ENCODE measurements at places on chromosomes 12 and 14.

DNA sequence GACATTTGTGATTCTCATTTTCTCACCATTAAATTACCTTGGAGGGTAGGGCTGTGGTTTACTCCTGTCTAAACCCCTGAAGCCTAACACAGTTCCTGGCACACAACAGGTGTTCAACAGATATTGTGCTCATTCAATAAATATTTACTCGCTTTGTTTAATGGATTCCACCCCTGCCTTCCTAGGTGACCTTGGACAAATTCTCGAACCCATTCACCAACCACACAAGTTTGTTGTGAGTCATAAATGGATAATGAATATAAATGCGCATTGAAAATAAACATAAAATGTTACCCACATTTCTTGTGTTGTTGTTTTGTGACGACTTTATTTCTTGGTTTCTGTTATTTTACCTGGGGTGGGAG is 362 bp upstream of the TSFM start:
- no peak for DNase-seq

DNA sequence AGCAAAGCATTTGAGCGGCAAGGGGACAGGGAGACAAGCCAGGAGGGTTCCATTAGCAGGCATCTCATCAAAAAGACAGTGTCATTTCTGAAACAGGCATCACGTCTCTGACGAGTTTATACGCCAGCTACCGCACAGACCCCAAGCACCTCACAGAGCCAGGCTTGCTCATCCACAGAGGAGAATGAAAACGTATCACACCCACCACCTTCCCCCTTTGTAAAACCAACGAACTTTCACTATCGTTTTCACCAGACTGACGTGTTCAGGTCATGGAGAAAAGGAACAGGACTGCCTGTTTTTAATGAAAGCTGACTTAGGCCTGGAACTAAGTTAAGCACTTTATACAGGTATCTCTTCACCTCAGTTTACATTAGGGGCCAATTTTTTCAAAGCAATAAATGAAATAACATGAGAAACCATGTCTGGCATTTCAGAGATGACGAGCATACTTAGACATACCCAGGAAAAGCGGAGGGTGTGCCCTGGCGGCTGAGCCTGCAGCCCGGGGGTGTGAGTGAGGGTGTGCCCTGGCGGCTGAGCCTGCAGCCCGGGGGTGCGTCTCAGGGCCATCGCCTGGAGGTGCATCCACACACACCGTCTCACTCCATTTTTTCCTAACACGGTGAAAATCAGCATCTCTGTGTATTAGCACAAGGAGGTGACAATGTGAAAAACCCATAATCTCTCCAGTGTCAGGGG is 41.9 kb downstream of the STX2 start:
- DNase-seq, result peak; percentile 68

- no peak for DNase-seq
Observed at GRCh38 chr12:104750061-104750460, 208.0 kb downstream of the SLC41A2 start.

GRCh38 chr12:110694330-110694901 is 5.5 kb upstream of the HVCN1 start:
- DNase-seq, result no peak

- no peak for DNase-seq
Observed at GRCh38 chr12:3644104-3644503, 108.8 kb downstream of the CRACR2A start.

GRCh38 chr12:47712171-47712570 is 6.3 kb upstream of the RPAP3 start:
- no peak for DNase-seq

- DNase-seq, result no peak
Observed at GRCh38 chr12:74849801-74850200, 312.2 kb downstream of the ATXN7L3B start.

- DNase-seq, result no peak
Observed at GRCh38 chr14:28254768-28255167, 511.8 kb upstream of the FOXG1 start.

DNA sequence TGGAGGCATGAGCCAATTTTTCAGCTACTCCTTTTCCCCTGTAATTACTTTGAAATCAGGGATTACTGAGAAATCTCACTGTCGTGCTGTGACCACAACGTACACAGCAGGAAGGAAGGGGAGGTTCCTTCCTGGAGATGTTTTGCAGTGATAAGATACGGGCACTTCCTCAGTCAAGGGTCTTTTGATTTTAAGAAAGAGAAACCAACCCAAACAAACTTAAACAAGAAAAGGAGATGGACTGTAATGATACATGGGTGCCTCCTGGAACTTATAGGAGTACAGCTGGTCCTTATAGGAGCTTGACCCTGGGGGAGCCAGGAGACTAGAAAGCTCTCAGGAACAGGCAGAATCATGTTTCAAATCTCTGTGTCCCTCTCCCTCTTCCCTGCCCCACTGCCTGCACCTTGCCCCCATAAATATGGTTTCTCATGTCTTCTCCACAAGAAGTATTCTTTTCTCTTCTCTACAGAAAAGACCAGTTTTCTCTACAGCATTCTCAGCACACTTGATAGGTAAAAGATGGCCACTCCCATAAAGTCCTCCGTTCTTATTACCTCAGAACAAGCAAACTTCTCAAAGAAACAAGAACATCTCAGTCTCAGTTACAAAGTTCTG is 281.1 kb upstream of the AMIGO2 start:
- DNase-seq, result peak; percentile 83

DNA sequence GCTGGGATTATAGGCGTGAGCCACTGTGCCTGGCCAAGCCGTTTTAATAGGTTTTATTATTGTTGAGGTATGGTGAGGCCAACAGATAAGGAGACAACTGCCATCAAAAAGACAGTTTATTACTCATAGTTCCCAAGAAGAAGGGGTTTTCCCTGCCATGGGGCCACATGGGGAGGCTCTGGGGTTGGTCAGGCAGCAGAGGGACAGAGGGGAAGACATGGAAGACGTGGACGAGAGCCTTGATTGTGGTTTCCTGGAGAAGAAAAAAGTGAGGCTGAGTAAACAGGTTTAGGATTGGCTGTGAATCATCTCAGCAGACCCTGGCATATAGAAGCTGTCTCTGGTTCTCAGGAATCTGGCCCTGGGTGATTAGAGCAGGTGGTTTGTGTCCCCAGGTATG is 69.9 kb downstream of the FOXN4 start:
- DNase-seq, result no peak

DNA sequence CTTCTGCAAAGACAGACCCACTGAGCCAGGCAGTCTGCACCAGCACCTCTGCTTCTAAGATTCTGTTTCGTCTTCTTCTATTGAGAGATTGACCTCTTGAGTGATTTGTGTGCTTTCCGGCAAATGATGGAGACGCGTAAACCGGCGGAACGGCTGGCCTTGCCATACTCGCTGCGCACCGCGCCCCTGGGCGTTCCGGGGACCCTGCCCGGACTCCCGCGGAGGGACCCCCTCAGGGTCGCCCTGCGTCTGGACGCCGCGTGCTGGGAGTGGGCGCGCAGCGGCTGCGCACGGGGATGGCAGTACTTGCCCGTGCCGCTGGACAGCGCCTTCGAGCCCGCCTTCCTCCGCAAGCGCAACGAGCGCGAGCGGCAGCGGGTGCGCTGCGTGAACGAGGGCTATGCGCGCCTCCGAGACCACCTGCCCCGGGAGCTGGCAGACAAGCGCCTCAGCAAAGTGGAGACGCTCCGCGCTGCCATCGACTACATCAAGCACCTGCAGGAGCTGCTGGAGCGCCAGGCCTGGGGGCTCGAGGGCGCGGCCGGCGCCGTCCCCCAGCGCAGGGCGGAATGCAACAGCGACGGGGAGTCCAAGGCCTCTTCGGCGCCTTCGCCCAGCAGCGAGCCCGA is 703 bp downstream of the ASCL4 start:
- DNase-seq, result no peak

DNA sequence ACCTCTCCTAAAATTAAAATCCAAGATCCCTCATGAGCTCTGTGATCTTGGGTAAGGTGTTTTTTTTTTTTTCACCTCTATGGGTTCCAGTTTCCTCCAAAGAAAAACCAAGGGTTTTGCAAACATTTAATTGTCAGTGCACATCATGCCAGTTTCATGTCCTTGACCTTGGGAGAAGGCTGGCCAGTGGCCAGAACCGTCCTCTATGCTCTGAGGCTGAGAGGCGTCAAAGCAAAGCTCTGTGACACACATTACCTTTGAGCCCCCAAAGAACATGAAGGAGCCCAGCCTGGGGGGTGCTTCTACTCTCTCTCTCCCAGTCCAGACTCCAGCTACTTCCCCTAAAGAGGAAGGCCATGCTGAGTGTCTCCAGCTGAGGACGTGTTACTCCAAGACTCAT is 145.5 kb upstream of the TMEM132C start:
- no peak for DNase-seq

DNA sequence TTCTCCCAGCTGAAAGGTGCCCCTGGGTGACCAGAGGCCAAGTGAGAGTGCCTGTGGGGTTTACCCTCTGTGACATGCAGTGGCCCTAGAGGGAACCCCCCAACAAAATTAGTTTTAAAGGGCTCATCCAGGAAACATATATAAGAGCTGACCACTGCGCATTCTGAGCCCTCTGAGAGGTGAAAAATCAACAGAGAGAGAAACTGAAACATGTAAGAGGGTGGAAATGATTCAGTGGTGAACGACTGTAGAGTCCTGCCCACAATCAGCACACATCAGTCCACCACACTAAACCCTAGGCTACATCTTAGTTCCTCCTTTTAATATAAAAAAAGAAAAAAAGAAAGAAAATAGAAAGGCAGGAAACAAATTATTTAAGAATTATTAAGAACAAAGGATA is 21.0 kb upstream of the ACSM4 start:
- no peak for DNase-seq

DNA sequence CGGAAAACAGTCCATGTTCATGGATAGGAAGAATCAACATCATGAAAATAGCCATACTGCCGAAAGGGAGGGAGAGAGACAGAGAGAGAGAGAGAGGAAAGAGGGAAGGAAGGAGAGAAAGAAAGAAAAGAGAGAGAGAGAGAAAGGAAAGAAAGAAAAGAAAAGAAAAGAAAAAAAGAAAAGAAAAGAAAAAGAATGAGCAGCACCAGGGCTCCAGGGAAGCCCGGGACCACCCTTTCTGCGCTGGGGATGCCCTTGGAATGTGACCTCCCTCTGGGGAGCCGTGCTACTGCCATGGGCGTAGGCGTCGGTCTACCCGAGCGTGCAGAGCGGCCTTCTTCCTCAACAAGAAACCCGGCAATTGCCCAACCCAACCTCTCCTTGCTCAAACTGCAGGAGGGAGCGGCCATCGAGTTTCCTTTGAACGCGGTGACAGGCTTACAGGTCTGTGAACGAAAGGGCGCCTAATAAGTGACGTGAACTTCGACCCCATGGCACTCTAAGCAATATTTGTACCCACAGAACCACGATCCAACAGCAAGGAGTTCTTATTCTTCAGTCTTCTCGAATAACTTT is 16.9 kb downstream of the OR6S1 start:
- peak; percentile 62 for DNase-seq

DNA sequence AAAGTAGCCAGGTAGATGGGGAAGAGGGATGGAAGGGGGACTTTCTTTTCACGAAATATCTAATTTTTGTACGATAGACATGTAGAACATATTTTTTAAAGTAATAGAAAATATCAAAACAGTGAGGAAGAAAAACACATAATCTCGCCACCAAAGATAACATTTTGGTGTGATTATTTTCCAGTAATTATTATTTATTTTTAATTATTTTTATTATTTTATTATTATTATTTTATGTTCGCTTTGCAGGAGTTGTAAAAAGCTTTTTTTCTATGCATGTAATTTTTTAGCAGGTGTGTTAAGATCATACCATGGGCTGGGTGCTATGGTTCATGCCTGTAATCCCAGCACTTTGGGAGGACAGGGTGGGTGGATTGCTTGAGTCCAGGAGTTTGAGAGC is 85.6 kb upstream of the CCND2 start:
- DNase-seq, result no peak

GRCh38 chr12:58487678-58488161 is 432.6 kb downstream of the LRIG3 start:
- no peak for DNase-seq

DNA sequence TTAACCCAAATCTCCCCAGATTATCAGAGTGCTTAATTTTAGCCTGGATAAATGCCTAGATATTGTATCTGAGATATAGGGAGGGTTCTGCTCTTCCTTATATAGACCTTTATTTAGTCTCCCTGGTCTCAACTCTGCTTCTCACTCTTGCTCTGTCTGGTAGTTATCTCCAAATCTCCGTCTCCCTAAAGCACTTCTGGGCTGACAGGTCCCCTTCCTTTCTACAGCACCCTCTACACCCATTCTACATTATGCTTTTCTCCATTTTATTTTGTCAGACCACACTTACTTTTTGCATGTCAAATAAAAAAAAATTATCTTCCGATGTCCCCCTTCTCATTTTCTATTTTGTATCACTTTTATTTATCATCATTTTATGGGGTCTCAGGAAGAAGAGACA is 2.0 kb upstream of the ERC1 start:
- DNase-seq, result no peak

- DNase-seq, result peak; percentile 25
Observed at GRCh38 chr14:101781240-101782061, 19.9 kb downstream of the PPP2R5C start.

Measured in CD4-positive, alpha-beta T cell treated with Interleukin-21 for 1 hour (primary cell).